GM23248 (cell line): ENCODE measurements at places on chromosomes 3 and 15. TPM values are rescaled to one million over a fixed set of nuclear protein-coding genes. Genes with fewer than 3 reads are reported as not detected.
A peak's percentile ranks its signal among the peaks of the same experiment; 100 is the strongest.

Gene GORASP1
- 63.8 and 184 TPM in 2 replicates for total RNA-seq

Gene UBL7
- 70.4 and 74.2 TPM in 2 replicates for total RNA-seq

Gene HIGD1A
- 154 and 173 TPM in 2 replicates for total RNA-seq

Gene TMCO5A
- total RNA-seq: not detected in 2 replicates

GRCh38 chr3:62970648-62971047 is 95.4 kb upstream of the CADPS start:
- DNase-seq: no peak
- H3K4me1 ChIP-seq: no peaks in the 10 kb centered on the region
- no peaks in the 10 kb centered on the region for H3K27me3 ChIP-seq
- H3K36me3 ChIP-seq: no peaks in the 10 kb centered on the region

DNA sequence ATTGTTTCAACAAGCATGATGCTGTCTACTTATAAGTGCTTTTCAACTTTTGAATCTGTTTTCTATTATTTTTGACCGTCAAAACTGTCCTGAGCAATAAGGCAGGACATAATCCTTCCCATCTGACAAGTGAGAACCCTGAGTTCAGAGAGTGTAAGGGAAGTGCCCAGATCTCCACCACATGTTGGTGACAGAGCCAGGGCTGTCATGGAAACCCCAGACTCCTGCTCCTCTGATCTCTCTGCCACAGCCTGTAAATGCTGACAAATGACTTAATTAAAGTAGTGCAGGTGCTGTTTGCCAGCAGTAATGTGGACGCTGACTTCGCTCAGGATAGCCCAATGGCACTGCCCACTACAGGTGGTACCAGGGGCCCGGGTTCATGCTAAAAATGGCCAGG is 40.3 kb downstream of the SPSB4 start:
- H3K4me1 ChIP-seq: no peaks in the 10 kb centered on the region
- H3K4me3 ChIP-seq: no peak overlapping the region
- DNase-seq: no peak
- H3K36me3 ChIP-seq: no peaks in the 10 kb centered on the region
- H3K27ac ChIP-seq: no peak overlapping the region
- H3K27me3 ChIP-seq: peaks cover 23% of the 10 kb centered on the region

GRCh38 chr3:73484656-73485248 is 140.0 kb downstream of the PDZRN3 start:
- H3K4me1 ChIP-seq: peaks cover 29% of the 10 kb centered on the region
- peak; percentile 67 for DNase-seq
- H3K27ac ChIP-seq: peak overlapping the region; percentile 34
- no peak overlapping the region for H3K4me3 ChIP-seq

GRCh38 chr3:183518491-183519251 is 36.8 kb downstream of the KLHL6 start:
- no peak overlapping the region for H3K4me3 ChIP-seq
- H3K27me3 ChIP-seq: peaks cover 43% of the 10 kb centered on the region; the same call in 1 of the 2 replicates
- H3K36me3 ChIP-seq: no peaks in the 10 kb centered on the region
- no peak overlapping the region for H3K27ac ChIP-seq
